ENCODE measurements at places on chromosomes 2 and 18.

GRCh38 chr18:36531636-36532035 lies 234.1 kb downstream of the FHOD3 start:
- no peak for DNase-seq

GRCh38 chr2:232454630-232455029 lies 1.3 kb upstream of the ALPI start:
- DNase-seq = no peak

- DNase-seq = peak; percentile 89
Measured at GRCh38 chr2:11829947-11830707, 83.7 kb downstream of the LPIN1 start.

- DNase-seq = no peak
Measured at GRCh38 chr2:64311191-64311910, 142.6 kb upstream of the LGALSL start.

DNA sequence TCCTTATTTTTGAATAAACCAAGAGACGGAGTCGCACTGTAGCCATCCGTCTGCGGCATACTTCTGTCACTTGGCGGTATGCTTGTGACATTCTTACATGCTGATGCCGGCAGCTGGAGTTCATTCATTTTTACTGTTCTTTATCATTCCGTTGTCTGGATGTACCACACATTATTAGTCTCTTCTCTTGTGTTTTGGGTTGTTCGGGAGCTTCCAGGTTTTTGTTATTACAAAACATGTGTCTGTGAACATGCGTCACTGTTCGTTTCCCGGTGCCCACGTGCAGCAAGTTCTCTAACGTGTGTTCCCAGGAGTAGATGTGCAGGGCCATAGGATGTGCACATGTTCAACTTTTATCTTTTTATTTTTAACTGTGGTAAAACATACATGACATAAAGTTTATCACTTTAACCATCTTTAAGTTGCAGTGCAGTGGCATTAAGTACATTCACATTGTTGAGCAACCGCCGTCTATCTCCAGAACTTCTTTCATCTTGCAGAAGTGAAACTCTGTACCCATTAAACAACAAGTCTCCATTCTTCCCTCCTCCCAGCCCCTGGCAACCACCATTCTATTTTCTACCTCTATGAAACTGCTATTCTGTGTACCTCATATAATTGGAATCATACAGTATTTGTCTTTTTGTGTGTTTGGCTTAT lies 40.1 kb downstream of the MTCL1 start:
- no peak for DNase-seq

DNA sequence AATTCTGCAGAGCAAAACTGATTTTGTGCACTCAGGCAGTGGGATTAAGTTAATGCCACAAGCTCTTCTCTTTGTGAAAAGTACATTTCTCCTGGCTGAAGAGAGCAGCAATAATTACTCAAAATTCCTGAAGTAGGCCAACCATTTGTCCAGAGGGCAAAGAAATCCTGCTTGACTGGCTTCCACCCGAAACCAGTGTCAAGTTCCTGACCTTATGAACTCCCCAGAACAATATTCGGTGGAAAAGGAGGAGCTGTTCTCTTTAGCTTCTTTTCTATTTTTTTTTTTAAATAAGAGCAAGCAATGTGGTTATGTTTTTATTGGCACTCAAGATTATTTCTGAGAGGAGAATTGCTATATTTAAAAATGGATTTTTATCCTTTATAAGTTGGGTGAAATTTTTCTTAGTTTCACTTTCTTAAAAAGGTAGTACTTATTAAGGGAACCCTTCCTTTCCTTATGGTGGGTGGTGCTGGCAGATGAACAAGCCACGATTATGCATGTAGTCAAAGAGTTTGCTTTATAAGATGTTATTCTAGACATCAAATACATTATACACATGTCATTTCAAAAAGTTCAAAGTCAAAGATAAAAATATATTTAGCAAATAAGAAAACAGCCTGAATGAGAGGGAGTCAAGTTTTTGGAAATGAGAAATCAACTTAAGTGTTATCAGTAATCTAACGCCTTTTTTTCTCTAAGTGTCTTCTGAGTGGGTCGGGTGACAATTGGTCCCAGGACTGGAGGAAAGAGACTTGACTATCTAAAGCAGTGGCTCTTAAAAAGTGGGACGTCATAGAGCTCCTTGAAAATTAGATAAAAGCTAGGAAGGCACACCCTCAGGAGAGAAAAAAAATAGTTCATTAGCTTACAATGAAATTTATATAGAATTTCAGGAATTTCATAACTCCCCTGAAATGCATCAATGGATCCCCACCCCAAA lies 194.5 kb downstream of the IKZF2 start:
- DNase-seq = no peak

GRCh38 chr2:127179766-127180165 lies 40.3 kb downstream of the CYP27C1 start:
- DNase-seq = no peak

DNA sequence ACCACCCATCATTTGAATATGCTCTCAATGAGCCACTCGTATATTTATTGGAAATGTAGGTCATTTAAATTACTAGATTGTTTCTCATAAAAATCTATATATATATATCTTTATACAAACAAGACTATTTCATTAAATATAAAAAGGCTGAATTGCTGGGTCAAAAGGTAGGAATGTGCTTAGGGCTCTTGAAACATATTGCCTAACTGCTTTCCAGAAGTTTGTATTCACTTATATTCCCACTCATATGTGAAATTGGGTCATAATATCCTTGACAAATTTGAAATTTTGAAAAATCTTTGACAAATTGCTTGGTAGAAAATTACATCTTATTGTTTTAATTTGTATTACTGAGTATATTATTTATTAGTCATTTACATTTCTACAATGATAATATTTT lies 999.8 kb upstream of the CDH2 start:
- DNase-seq = no peak

- DNase-seq = no peak
Measured at GRCh38 chr18:49520661-49521145, 33.7 kb upstream of the C18orf32 start.

GRCh38 chr18:76838182-76838581 lies 15.8 kb downstream of the ZNF236 start:
- no peak for DNase-seq

GRCh38 chr2:170377500-170378207 lies 199.7 kb downstream of the MYO3B start:
- DNase-seq = no peak

DNA sequence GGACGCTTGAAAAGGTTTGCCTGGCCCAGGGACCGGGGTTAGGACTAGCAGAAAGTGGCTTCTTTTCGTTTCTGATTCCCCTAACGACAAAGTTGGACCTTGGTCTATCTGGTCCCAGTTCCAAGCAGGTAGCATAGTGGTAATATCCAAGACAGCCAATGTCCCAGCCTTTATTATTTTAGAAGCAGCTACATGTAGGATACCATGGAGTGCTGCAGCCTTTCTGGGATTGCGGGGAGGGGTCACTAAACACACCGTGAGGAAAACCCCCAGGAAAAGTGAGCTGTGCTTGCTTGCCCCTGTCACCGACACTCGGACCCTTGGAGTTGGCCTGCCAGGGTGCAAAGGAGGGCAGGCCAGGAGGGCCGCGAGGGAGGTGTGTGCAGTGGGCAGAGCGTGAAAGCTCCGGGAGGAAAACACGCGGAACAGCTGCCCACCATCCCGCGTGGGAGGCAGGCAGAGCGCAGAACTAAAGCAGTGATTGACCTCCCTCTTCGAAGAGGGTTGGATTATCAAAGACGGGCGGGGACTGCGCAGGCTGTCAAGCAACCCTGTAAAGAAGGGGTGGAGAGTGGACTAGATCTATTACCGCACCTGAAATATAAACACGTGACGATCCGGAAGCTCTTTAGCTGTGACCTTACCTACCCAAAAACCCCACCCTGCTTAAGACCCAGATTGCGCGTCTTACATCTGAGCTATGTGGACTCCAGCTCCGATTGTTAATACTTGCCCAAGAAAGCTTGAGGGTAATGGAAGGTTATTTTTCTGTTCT lies 624 bp upstream of the MAP4K3 start:
- DNase-seq = no peak

DNA sequence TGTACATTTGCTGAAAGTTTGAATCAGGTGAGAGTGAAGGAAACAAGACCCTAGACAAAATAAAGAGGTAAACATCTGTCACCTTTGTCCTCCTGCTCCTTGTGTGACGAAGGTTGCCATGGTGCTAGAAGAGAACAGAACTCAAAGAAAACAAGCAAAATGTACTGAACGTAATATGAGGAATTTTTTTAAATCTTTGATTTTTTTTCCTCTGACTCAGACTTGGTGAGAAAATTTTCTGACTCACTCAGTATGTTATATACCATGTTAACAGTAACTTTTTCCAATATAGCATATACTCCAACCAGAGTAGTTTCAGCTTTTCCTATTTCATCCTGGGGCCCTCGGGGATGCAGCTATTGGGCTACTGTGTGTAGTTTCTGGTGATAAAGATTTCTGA lies 2114.6 kb upstream of the PIK3C3 start:
- no peak for DNase-seq

GRCh38 chr2:72026819-72027425 lies 120.7 kb downstream of the CYP26B1 start:
- DNase-seq = no peak

DNA sequence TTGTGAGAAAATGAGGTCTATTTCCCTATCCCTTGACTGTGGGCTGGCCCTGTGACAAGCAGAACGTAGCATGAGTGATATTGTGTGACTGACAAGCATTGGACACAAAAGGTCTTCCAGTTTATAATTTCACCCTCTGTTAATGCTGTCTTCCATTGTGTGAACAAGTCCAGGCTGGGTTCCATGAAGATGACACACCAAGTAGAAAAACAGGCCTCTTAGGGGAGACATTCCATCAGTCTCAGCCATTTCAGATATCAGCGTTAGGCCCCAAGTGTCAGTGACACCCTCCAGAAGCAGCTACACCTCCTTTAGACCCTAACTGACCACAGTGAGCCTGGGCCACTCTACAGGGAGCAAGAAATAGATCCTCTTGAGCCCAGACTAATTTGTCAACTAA lies 511.3 kb downstream of the FBXO15 start:
- no peak for DNase-seq

GRCh38 chr2:119853777-119854399 lies 94.2 kb downstream of the PTPN4 start:
- no peak for DNase-seq

GRCh38 chr2:238087211-238087610 lies 12.9 kb upstream of the ESPNL start:
- no peak for DNase-seq

GRCh38 chr2:9654452-9655100 lies 23.8 kb upstream of the YWHAQ start:
- no peak for DNase-seq

- DNase-seq = no peak
Measured at GRCh38 chr2:119377294-119377992, 10.7 kb downstream of the DBI start.

DNA sequence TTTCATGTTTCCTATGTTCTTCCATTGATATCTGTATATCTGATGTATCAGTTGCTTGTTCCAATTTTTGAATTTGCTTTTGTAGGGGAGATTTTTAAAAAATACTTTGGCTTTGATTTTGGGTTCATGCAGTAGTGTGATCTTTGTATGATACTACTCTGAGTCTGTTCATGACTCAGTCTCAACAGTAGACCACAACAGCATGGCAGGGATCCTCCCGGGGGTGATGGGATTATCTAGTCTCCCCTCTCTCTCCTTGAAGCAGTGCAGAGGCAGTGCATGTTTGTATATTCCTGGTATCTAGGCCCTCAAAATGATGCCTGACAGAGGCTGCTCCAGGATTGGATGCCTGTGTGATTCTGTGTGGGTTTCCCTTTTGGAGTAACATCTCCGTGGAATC lies 55.3 kb downstream of the G6PC2 start:
- no peak for DNase-seq

DNA sequence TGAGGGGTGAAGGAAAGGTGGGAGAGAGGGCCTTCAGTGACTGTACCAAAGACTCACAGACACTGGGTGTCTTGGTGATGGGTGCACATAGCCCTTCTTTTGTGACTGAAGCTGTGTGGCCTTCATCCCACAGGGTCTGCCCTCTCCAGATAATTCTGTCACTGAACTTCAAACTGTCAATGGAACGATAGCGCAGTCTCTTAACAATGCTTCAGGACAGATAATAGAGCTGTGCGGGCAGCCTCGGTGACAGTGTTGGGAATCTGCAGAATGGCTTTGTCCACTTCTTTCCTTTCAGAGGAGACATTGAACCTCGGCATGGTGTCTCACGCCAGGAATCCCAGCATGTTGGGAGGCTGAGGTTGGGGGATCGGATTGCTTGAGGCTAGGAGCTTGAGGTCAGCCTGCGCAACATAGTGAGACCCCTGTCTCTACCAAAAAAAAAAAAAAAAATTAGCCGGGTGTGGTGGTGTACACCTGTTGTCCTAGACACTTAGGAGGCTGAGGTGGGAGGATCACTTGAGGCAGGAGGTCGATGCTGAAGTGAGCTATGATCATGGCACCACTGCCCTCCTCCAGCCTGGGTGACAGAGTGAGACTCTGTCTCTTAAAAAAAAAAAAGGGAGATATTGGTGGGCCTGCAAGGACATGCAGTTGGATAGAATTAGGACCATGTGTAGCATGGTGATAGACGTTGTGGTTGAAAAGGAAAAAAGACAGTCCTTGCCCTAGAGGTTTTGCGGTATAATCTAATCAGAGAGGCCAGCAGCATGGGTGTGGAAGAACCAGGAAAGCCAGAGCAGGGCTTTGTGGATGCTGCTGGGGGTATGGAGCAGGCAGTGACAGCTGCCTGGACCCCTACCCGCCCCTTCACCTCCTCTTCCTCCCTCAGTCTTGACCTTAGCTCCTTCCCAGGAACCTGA lies 91.4 kb downstream of the LDLRAD4 start:
- no peak for DNase-seq

- no peak for DNase-seq
Measured at GRCh38 chr2:172416447-172417058, 10.8 kb upstream of the ITGA6 start.

GRCh38 chr2:54725343-54726099 lies 2.1 kb downstream of the EML6 start:
- no peak for DNase-seq

- DNase-seq = no peak
Measured at GRCh38 chr2:24354395-24354794, 5.9 kb downstream of the ITSN2 start.

DNA sequence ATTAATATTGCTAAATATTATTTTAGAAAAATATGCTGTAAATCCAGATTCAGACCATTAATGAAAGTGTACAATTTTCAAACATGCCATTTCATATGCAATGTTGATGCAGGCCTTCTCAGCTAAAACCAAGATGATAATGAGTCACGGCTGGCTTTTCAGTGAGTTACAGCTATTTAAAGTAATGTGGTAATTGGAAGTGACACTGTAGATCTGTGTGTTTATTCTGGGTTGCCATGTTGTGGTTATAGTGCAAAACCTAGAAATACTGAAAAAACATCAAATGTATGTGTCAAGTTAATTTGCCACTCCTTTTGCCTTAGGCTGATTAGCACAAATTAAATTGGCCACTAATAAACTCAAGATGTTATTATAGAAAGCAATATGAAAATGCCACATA lies 506.6 kb downstream of the ERBB4 start:
- DNase-seq = no peak

DNA sequence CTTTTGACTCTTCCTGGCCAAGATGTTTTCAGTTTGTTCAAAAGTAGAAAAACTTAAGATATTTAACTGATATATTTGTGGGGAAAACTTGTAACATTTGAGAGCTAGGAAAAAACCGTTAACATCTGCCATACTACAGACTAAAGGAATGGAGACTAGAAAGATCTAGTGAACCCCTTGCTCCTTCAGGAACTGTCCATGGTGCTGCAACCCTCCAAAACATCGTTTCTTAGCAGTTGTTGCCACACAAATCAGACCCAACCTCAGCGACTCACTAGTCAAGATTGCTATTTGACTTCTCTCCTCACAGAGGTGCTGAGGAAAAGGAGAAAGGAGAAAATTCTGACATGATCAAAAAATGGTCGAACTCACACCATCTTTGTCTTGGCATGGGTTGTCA lies 393.8 kb upstream of the LYPD1 start:
- no peak for DNase-seq

GRCh38 chr2:86283411-86284030 lies 53.9 kb downstream of the REEP1 start:
- DNase-seq = no peak

All from Panc1 (cell line).